ENCODE measurements at places on chromosomes 12 and 14.

DNA sequence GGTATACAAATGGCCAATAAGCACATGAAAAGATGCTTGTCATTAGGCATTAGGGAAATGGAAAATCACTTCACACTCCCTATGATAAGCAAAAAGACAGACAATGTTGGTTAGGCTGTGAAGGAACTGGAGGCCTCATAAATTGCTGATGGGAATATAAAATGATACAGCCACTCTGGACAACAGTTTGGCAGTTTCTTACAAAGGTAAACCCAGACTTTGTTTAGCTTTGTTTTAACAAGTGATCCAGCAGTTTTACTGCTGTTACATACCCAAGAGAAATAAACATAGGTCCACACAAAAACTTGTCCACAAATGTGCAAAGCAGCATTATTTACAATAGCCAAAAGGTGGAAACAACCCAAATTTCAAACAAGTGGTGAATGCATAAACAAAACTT lies 5.4 kb downstream of the RPS6KA5 start:
- DNase-seq: no peak

- no peak for DNase-seq
Measured at GRCh38 chr14:71183876-71184689, 276.8 kb downstream of the PCNX1 start.

- no peak for DNase-seq
Measured at GRCh38 chr12:21806255-21806654, 31.7 kb upstream of the KCNJ8 start.

DNA sequence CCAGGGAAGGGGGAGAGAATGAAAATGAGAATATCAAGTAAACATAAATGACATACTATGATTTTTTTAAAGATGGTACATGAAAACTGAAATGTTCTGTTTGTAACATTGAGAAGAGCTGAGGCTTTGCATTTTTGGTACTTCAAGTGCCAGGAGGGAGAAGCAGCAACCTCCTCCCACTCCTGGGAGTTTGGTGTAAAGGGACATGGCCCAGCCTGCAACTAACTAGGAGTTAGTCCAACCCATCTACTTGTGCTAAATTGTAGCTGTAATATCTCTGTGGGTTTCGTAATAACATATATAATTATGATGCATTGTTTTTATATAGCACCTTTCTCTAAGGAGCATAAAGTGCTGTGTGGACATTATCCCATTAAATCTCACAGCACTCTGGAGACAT lies 517.5 kb downstream of the NELL2 start:
- DNase-seq: no peak

- DNase-seq: no peak
Measured at GRCh38 chr12:4956054-4956453, 46.3 kb downstream of the KCNA1 start.

- DNase-seq: no peak
Measured at GRCh38 chr12:105041186-105041585, 43.1 kb downstream of the ALDH1L2 start.

DNA sequence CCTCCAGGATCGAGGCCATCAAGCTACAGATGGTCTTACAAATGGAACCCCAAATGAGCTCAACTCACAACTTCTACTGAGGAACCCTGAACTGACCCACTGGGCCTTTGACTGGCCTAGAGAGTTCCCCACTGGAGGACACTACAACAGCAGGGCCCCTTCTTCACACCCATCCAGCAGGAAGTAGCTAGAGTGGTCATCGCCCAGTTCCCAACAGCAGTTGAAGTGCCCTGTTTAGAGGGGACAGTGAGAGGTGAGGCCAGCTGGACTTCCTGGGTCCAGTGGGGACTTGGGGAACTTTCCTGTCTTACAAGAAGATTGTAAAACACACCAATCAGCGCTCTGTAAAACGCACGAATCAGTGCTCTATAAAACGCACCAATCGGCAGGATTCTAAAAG lies 247.9 kb upstream of the BTG1 start:
- DNase-seq: peak; percentile 38

DNA sequence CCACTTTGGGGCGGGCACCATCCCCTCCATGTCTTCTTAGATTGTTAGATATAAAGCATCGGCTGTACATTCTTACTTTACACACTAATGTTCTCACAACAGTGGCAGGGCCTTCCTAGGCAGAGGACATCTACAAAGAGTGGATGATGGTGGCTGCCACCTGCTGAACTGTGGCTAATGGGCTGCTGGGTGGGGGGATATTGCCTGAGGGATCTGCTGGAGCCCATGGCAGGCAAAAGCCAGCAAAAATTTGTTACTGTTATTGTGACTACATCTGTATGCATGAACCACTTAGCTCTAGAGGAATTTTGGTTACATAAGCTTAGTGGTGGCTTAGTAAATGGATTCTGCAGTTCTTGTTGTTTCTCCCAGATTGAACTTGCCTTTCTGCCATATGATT lies 52.6 kb downstream of the DIP2B start:
- DNase-seq: no peak

DNA sequence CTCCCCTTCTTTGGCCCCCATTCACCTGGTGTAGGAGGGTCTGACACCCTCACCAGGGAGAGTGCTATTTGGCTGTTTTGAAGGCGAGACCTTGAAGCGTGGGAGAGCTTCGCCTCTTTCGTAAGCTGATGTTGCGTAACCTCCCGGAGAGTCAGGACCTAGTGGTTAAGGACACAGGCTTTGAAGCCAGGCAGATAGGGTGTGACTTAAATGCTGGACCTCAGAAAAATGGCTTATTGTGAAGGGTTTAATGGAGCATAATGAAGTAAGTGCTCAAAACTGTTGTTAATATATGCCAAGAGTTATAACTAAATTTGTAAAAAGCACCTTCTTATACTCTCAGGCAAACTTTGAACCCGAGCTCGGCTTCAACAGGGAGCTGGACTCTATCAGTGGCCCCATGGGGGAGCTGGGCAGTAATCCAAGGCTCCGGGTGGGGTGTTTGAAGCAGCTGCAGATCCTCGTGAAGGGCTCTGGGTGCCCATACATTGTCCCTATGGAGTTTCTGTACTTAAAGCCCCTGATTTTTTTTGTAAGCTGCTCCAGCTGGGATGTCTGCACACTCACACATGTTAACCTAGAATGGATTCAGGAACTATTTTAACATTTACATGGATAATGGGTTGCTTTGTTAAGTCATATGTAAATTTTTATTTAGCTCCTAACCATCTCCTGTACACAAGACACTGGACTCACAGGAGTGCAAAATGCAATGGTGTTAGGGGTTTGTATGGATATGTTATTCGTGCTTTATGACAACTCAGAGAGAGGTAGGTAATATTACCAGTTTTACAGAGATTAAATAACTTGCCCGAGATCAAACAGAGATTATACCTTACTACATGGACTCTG lies 26.0 kb downstream of the PPFIBP1 start:
- no peak for DNase-seq

DNA sequence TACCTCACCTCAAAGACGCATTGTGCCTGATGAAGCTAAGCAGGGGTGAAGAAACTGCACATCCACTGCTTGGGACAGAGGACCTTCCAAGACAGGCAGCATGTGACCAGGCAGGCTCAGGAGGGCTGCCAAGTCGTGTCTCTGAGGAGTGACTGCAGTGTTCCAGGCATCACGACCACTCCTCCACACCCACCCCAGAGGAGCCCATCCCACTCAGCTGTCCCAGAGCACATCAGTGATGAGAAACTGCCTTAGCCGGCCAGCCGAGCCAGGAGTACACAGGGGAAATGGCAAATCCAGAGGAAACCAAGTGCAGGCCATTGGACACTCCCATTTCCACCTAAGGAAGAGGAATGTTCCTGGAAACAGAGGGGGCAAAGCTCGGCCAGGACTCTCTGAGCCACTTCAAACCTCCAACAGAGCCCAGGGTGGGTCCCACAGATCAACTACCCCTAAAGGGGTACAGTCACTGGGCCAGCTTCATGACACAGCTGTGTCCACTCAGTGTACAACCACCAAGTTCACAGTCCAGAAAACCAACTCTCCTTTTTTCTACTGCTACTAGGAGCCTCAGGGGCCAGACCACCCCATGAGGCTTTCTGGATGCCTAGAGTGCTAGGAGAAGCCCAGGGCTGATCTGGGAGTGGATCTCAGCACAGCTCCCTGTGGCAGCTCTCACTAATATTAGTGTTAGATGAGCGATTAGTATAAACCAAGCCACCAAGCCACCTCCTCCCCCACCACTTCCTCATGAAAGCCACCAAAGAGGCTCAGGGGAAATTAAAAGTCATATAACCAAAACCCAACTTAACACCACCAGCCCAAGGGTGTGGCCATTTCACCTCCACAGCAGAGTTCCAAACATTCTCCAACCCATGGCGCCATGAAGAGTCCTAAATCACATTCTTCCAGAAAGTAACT lies 15.4 kb downstream of the PXN start:
- no peak for DNase-seq

- DNase-seq: no peak
Measured at GRCh38 chr14:59849411-59850130, 21.0 kb downstream of the RTN1 start.

- no peak for DNase-seq
Measured at GRCh38 chr12:106455111-106455510, 97.6 kb downstream of the POLR3B start.

DNA sequence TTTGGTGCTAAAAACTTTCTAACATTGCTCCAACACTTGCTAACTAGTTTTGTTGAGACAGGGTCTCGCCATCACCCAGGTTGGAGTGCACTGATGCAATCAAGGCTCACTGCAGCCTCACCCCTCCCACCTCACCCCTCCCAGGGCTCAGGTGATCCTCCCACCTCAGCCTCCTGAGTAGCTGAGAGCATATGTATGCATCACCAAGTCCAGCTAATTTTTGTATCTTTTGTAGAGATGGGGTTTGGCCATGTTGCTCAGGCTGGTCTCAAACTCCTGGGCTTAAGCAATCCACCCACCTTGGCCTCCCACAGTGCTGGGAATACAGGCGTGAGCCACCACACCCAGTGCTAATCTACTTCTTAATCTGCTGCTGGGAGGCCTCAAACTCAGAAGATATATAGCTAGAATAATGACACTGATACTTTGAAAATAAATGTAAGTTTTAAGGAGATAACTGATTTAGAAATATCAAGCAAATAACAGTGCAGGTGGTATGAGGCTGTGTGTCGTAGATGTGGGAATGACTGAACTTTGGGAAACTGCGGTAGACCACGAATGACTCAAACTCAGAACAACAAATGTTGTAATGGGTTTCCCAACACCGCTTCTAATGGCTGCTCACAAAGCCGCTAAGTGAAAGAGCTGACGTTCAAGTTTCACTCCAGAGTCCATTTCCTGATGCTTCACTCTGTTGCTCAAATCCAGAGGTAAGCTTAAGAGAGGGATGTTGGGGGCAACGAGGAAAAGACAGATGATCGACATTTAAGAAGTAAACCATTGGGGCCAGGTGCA lies 10.0 kb downstream of the TMCC3 start:
- DNase-seq: peak; percentile 50

DNA sequence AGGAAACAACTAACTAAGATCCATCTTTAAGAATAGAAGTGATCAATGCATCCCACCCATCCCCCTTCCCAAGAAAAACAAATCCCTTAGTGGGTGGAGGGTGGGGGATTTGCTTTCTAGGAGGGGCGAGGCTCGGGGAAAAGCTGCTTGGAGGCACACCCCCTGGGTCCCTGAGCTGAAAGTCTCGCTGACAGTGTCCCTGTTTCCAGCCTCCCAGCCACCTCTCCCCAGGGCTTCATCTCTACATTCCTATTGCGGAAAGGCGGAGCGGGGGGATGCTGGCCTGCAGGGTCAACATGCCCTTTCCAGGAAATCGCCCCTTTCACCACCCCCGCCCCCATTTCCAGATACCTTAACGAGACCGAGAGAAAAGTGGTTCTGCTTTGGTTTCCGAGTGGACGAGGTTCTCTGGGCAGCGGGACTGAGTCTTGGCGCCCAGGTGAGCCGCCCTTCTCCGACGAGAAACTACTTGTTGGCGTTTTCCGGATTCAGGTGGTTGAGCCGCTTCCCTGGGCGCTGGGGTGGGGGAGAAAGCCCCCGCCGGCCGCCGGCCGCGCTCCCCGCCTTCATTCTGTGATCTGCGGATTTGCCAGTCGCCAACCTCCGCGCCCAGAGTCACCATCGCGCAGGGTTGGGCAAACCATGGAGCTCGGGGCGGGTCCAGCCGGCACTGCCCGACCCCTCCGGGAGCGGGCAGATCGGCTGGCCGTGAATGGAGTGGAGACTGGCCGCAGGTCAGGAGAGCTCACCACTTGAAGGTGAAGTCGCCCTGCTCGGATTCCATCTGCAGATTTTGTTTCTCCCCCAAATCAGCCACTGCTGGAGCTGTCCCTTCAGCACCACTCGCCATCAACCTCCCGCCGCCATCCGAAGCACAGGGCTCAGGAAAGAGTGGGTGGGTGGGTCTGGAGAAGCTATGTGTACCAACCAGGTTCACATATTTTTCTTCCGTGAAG lies 505 bp downstream of the KCNC2 start:
- peak; percentile 7 for DNase-seq

DNA sequence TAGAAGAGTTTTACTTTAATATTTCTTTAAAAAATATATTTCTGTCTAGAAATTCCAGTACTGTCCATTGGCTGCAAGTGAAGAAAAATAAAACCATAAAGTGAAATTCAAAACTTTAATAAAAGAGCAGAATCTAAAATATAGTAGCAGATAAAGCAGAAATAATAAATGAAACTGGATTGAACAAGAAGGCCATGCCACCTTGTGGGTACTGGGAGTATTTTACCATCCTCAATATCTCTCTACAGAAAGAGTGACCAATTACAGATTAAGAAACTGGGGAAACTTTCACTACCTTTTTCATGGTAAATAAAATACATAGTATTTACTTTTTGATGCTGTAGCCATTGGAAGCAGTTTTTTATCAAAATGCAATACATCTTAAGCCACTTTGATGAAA lies 220.5 kb downstream of the BCAT1 start:
- no peak for DNase-seq

DNA sequence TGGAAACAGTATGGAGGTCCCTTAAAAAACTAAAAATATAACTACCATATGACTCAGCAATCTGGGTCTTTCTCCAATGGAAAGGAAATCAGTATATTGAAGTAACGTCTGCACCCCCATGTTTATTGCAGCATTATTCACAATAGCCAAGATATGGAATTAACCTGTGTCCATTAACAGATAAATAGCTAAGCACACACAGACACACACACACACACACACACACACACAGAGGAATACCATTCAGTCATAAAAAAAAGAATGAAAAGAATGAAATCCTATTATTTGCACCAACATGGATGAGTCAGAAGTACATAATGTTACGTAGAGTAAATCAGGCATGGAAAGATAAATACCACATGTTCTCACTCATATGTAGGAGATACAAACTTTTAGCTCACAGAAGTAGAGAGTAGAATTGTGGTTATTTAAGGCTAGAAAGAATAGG lies 4.7 kb downstream of the KLRK1 start:
- no peak for DNase-seq

DNA sequence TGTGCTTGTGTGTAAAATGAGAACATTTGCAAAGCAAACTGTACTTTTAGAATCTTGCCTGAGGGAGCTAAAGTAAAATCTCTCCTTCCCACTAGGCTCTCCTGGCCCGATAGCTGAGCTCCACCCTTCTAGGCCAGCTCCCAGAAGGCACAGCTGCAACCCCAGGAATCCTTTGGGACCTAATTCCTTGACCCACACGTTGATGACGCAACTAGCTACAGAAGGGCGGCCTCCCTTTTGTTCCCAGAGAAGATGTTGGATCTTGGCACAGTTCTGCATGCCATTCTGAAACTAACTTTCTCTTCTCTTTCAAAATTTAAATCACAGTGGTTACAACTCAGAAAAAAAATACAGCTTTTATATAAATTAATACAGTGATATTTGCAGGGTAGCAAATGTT lies 268.1 kb downstream of the EGLN3 start:
- DNase-seq: no peak

GRCh38 chr14:29941401-29941800 lies 13.8 kb upstream of the PRKD1 start:
- DNase-seq: no peak

Data from stimulated activated CD4-positive, alpha-beta T cell treated with anti-CD3 and anti-CD28 coated beads, Interleukin-4, amount 100 ng/mL, for 48 hours (primary cell).